ENCODE measurements at places on chromosomes 3 and 15.

DNA sequence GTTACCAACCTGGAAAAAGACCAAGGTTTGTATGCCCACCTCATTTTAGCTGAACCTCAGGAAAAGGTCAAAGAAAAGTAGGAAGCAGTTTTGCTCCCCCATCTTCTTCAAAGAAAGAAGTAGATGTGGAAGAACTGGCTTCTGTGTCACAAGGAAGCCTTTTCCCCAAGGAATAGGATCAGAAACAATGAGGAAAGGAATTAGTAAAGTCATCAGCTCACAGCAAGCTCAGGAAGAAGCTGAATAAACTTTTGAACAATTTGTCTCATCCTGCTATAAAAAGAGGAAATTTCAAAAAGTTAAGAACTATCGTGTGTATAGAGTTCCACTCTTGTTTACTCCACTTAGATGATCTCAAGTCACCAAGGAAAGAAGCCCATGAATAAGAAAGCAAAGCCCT is 174.2 kb downstream of the PDE8A start:
- no peak for DNase-seq

DNA sequence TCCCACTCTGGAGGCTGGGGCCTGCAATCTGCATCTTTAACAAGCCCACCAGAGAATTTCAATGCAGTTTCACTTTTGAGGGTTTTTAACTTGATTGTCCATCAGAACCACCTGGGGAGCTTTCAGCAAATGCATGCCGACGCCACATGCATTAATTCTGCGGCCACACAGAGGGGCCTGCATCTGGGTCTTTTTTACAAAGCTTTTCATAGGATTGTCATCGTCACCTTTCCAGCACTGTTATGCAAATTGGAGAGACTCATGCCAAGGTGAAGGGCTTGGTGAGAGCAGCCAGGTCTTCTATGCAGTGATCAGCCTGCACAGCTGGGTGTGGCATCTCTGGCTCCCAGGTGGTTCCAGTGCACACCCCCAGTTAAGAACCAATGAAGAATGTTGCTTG is 143.0 kb upstream of the CTDSPL start:
- DNase-seq = no peak

- DNase-seq = no peak
These were observed 1322.7 kb upstream of the ALCAM start for GRCh38 chr3:104044002-104044401.

GRCh38 chr15:89184357-89184756 is 37.0 kb downstream of the RLBP1 start:
- DNase-seq = no peak

DNA sequence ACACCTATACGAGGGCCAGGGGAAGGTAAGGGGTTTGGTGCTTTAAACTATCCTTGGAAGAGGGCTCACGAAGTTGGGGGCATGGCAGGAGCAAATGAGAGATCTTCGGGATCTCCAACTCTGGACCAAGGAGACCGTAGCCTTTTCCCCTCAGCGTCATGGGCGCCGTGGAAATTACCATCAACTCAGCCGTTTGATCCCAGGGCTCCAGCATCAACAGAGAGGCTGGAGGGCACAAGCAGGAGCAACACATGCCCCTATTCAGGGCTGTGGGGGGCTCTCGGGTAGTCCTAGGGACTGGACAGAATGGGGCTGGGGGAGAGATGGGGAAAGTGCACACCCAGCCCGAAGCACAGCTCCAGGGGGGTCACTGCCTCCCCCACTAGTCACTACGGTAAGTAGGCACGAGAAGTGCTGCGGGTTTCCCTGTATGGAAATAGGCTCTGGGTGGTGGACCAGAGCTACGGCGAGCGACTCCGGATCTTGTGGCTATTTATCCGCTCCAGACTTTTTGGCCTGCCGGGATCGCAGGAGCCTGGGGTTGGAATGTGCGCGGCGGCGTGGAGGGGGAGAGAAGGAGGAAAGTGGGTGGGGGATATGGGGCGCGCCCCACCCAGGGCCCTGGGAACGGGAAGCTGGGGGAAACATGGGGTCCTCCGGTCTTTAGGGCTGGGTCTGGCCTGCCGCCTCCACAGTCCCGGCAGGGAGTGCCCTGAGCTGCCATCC is 539 bp upstream of the LAMB2 start:
- no peak for DNase-seq

GRCh38 chr3:124802702-124803101 is 72.5 kb downstream of the UMPS start:
- no peak for DNase-seq

GRCh38 chr3:69696367-69696766 is 42.9 kb upstream of the MITF start:
- DNase-seq = no peak

DNA sequence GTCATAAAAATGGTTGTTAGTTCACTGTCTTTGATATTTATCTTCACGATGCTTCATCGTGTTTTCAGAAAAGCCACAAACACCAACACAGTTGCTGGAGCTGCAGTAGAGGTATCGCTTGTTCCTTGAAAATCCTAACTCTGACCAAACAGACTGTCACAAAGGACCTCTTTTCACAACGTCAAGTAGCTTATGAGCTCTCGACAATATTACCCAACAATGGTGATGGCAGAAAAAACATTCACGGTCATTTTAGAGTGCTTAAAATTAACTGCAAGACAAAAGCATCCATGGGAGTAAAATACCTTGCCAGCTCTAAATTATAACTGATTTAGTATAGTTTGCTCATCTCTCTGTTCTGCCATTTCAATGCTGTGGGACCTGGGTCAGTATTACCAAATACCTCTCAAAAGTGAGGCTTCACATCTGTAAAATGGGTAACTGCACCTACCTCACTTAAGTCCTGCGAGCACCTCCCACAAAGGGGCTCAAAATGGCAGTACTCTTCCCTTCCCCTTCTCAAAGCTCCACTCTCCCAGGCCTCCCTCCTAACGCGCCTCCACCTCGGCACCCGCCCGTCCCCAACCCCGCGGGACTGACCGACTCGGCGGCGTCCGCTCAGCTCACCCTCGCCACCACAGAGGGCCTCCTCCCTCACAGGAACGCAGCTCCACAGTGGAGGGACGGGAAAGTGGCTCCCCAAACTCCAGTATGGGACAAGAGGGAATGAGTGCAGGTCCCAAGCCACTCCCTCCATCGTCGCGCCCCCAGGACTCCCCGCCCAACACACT is 546 bp downstream of the TRIM59 start:
- peak; percentile 68 for DNase-seq

GRCh38 chr3:183529717-183530116 is 25.8 kb downstream of the KLHL6 start:
- DNase-seq = no peak

GRCh38 chr15:92682741-92683510 is 27.4 kb upstream of the FAM174B start:
- no peak for DNase-seq

- DNase-seq = peak; percentile 72
These were observed at the start of gene LRRN1 for GRCh38 chr3:3799173-3800079. Gene LRRN1, plus strand, starts transcription at chr3:3799431. Its CDS starts 45,211 bp downstream, at chr3:3844642.

DNA sequence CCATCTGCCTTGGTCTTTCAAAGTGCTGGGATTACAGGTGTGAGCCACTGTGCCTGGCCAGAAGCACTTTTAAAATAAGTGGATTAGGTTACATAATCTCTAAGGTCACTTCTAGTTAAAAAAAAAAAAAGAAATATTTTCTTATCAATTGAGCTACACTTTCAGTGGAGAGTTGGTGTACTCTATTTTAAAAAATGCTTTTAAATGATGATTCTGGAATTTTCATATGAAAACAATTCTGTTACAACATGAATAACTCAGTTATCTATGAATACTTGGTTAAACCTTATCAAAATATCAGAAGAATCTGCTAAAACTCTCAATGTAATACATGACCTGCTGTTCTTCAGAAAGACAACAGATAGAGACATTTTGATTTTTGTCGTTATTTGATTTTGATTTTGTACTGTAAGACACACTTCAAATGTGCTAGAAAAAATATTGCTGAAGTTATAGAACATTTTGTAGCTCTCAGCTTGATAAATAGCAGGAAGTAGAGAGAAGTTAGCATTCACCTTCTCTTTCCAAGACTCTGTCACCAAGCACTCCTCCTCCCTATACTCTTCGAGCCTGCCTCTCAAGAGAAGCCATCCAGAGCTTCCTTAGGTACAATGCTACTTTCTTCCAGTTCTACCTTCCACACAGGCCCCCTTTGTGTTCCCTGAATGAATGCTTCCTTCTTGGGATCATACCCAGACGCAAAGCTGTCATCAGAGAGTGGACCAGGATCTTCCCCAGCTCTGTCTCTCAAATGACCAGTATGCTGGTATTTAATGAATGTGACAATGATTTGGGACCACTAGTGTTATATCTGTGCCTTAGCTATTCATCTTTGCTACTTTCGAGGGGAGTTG is 47.2 kb upstream of the SECISBP2L start:
- DNase-seq = no peak

DNA sequence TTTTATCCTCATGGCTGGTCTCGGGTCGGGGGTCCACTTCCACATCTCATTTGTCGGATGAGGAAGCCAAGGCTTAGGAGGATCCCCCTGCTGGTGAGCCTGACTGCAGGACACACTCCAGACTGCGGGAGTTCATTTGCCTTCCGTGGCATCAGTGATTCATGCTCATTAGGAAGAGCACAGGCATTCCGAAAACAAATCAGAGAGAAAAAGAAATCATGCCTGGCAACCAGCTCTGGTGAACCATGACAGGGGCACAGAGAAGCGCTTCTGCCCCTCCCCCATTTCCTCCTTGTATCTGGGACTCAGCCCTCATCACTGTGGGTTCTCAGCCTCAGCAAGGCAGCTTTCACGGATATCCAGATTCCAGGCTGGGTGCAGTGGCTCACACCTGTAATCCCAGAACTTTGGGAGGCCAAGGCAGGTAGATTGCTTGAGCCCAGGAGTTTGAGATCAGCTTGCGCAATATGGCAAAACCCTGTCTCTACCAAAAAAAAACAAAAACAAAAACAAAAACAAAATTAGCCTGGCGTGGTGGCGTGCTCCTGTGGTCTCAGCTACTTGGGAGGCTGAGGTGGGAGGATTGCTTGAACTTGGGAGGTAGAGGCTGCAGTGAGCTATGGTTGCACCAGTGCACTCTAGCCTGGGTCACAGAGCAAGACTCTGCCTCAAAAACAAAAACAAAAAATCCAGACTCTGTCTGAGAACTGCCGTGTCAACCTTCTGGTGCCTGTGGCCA is 28.4 kb downstream of the IRAK2 start:
- no peak for DNase-seq

- DNase-seq = peak; percentile 32
These were observed 71.5 kb downstream of the ZMAT3 start for GRCh38 chr3:179000144-179000543.

- DNase-seq = peak; percentile 19
These were observed 37.8 kb downstream of the EHHADH start for GRCh38 chr3:185215873-185216606.

- DNase-seq = no peak
These were observed 567.2 kb upstream of the TBL1XR1 start for GRCh38 chr3:177764377-177764912.

- DNase-seq = no peak
These were observed 3.1 kb downstream of the HHATL start for GRCh38 chr3:42699511-42699971.

DNA sequence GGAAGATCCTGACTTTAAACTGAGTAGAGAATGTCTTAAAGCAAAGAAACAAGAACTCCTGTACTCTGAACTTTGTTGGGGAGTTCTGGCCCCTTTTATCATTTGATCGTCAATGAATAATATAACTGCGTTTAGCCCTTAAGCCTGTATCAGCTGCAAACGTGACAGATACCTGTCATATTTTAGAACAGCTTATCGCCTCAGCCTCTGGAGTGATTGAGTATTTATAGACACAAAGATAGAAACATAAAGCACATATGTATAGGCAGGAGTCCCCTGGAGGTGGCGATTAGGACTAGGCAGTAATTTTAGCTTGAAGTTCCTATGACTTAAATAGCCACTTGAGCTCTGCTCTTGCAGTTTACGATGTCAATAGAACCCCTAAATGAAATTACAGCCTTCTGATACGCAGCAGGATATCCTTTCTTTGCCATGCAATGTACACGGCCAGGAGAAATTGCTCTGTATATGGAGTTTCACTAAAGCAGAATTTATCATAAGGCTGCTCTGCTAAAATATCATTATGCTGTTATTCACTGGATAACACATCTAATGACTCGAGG is 321.8 kb downstream of the TIGIT start:
- no peak for DNase-seq

GRCh38 chr3:79410617-79411016 is 357.2 kb downstream of the ROBO1 start:
- DNase-seq = no peak

DNA sequence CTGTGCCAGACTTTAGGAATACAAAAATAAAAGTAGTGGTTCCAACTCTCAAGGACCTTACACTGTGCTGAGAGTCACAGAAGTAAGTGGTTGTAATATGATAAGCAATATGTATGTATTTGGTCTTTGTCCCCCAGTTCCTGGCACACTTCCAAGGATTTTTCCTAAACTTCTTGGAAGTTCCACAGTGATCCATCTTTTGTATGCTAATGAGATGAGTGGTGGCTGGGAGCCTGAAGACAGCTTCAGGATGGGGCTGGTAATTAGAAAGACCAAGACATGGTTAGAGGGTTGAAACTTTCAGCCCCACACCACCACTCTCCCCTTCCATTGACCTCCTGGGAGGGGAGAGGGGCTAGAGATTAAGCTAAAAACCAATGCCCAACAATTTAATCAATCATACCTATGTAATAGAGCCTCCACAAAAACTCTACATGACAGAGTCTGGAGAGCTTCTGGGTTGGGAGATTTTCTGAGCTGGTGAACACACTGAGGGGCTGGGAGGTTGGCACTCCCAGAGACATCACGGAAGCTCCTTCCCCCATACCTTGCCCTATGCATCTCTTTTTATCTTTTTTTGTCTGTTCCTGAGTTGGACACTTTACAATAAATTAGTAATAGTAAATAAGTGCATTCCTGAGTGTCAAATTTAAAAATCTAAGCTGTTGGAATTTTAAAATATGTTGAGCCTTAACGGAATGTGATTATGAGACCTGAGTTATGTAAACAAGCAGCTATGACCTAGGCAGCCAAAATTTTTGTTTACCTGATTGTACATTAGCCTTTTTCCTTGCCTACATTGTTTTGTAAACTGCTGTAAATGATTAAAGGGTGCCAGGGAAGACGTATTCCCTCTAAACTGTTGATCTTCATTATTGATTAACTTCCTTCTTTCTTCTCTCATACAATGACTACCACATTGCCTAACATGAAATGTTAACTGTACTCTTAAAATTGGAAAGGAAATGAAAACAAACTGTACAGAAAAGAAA is 24.3 kb downstream of the CD200R1L start:
- DNase-seq = no peak

- peak; percentile 88 for DNase-seq
These were observed 71.5 kb upstream of the PLXNA1 start for GRCh38 chr3:126911162-126912026.

- DNase-seq = no peak
These were observed 207.2 kb downstream of the TBC1D5 start for GRCh38 chr3:17535274-17535673.

DNA sequence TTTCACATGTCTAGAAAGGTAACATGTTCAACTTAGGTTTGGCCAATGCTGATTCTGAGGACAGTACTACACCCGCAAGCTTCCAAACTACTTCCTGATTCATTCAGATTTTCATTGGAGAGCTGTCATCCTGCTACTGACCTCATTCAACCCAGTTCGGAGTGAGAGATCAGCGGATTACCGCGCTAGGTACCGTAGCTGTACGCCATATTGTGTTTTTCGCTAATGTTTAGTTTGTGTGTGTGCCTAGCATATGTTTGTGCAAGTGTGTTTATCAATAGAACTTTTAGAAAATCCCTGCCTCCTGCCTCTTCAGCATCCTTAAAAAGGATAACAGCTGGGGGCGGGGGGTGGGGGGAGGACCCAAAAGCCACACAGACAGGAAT is 1.1 kb downstream of the ZBTB20 start:
- peak; percentile 35 for DNase-seq
